ENCODE measurements at places on chromosomes 3 and 15.

DNA sequence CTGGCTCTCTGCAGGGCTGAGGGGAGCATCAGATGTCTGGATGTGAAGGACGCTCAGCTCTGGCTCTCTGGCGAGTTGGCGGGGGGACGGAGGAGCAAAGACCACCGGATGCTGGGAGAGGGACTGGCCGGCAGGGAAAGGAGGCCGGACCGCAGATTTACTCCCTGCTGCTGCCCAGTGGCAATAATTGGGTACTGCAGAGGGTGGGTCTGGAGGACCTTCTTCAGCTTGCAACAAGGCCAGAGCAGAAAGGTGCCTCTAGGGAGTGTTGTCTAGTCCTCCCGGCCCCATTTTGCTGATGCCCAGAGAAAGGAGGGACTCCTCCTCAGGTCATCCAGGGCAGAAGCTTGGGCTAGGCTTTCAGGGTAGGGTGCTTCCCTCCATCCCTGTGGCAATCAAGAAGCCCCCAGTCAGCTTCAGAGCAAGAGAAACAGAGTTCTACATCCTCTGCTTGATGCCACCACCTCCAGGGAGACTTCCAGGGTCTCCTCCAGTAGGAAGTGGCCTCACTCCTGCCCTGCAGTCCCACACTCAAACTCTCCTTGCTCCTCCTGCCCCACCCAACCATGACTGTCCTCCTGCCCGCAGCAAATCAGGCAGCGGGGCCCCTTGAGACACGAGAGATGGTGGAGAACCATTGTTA lies 20.3 kb upstream of the CSPG4 start:
- peak; percentile 72 for DNase-seq

GRCh38 chr3:198081421-198081844 lies 121.4 kb downstream of the LMLN start:
- no peak for DNase-seq

GRCh38 chr3:172461530-172462138 lies 13.4 kb upstream of the GHSR start:
- DNase-seq, result peak; percentile 45

GRCh38 chr3:120741837-120742197 lies 499 bp downstream of the RABL3 start:
- DNase-seq, result peak; percentile 52

GRCh38 chr3:3587647-3587972 lies 211.6 kb upstream of the LRRN1 start:
- DNase-seq, result no peak

DNA sequence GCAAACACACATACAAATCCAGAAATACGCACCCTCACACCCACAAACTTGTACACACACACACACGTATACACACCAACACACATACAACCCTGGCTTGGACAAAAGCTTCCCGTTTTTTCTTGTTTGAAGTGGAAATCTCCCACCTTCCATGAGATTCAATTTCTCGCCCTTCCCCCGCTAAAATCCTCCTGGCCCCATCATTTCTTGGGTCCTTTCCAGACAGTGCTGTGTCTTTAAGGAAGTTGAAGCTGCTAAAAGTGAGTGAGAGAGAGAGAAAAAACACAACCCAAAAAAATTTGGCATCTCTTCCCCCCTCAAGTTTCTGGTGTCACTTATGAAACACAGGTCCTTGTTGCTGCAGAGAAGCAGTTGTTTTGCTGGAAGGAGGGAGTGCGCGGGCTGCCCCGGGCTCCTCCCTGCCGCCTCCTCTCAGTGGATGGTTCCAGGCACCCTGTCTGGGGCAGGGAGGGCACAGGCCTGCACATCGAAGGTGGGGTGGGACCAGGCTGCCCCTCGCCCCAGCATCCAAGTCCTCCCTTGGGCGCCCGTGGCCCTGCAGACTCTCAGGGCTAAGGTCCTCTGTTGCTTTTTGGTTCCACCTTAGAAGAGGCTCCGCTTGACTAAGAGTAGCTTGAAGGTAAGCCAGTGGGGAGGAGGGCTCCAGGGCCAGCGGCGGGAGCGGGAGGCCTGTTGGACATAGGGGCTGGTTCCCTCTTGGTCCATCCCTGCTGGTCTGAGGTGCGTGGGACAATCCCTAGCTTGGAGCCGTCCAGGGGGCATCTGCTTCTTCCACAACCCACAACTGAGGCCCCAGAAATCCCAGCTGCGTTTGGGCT lies at the start of gene ISLR:
Gene ISLR (plus strand): TSS at position 331 of the 839 bp plus-strand sequence. CDS start 1,149 bp downstream, outside the sequence.
- DNase-seq, result peak; percentile 98

- DNase-seq, result no peak
These were observed 27.9 kb upstream of the SLC41A3 start for GRCh38 chr3:126111566-126112475.

DNA sequence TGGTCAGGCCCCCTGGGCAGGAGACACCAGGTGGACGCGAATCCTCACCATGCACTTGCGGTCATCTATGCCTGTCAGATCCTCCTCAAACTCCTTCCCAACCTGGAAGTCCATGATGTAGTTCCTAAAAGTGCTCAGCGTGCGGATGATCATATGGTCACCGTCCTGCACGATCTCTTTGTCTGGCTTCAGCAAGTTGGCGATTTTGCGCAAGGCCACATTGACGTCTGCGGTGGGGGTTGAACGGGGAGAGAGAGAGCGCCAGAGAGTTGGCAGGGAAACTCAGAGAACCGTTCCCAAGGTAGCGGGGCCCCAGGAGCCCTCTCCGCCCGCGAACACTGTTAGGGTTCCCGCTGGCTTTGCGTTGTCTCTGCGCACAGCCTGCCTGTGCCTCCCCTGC lies 809 bp downstream of the RBP1 start:
- DNase-seq, result peak; percentile 79

DNA sequence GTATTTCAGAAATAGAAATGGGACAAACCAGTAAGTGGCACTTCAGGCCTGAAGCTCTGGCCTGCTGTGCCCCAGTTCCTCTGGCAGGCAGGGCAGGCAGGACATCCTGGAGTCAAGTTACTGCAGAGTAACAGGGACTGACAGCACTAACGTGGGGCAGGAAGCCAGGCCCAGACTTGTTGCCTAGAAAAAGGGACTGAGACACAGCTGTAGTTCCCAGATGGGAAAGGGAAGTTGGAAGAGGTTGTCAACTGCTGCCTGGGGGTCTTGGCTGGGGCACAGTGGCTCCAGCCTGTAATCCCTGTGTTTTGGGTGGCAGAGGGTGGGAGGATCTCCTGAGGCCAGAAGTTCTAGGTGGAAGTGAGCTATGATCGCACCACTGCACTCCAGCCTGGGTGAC lies 171.9 kb downstream of the FMN1 start:
- peak; percentile 29 for DNase-seq

- peak; percentile 82 for DNase-seq
These were observed 9.2 kb downstream of the TMPRSS7 start for GRCh38 chr3:112043621-112044201.

DNA sequence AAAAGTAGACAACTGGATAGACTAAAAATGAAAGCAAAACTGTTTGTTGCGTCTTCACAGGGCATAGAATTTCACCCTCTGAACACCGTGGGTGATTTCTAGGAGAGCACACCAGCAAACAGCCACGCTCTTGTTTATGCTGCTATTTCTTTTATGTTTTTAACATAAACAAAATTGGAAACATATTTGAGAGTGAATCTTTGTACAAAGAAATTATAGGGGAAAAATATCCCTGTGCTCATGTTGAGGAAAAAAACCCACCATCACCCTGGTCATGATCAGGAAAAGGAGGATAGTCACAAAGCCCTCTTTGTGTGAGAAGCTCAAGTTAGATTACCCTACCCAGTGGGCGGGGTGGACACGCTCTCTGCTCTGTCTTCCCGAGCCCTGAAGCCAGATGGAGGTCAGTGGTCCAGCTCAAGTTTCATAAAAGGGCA lies 313.3 kb downstream of the SATB1 start:
- peak; percentile 18 for DNase-seq

DNA sequence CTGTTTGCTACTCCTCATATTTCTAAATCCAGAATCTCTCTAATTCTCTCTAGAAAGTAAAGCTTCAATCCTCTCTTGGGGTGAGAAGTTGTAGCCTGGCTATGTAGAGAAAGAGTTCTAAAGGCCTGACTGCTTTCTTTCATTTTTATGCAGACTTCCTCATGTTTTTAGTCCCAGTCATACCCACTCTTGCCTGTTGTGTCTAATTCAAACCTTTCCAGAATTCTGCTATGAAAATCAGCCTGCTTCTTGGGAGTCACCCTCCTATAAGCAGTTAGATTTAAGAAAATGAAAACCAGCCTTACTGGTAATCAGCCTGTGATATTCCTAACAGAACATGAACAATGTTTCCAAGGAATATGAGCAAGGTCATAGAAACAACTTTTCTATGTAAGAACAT lies 14.8 kb upstream of the ZNF639 start:
- DNase-seq, result peak; percentile 17

GRCh38 chr15:91790836-91791235 lies 62.7 kb upstream of the SLCO3A1 start:
- no peak for DNase-seq

DNA sequence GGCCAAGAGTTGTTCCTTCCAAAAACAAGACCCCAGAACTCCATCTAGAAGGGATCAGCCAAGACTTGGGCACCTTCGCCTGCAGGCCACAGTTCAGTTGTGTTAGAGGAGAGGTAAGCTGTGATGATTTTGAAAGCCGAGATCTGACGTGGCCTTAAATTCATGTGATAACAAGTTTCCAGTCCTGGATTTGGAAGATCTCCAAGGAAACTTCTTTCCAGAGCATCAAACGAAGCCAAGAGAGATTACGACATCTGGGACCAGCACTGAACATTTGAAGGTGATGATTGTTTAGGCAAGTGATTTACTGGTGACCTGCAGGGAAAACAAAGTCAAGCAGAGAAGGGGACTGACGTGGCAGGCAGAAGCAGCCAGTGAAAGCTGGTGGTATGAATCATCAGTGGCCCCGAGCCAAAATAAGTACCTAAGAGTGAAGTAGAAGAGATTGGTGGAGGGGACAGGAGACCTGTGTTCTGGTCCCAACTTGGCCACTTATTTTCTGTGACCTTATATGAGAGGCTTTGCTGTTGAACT lies 339.0 kb upstream of the PROK2 start:
- peak; percentile 99 for DNase-seq

DNA sequence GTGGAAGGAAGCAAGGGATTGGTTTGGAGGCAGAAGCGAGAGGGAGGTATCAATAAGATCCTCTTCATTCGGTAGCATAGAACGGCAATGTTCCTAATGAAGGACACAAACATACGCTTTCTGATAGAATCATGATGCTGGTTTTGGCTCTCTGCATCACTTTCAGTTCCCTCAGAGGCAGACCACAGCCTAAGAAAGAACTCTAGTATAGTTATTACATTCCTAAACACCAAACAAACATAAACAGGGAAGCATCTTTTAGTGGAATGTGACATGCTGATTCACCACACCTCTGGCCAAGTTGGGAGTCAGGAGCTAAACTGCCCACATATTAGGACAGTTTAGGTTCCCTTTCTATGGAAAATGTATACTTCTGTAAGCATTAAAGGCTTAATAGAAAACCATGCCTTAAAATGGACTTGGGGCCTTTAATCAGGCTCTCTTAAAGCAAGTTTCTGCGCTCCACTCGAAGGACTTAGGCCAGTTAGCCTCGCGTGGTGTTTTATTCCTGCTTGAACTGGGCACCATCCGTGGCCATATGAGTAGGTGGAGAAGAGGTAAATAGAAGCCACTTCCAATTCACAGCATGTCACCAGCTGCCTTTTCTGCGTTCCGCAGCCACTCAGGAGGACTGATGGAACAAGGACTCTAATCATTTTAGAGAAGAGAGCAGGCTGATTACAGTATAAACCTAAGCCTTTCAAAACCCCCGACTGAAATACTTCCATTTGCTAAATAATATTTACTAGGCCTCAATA lies 53.7 kb downstream of the CD47 start:
- DNase-seq, result no peak

DNA sequence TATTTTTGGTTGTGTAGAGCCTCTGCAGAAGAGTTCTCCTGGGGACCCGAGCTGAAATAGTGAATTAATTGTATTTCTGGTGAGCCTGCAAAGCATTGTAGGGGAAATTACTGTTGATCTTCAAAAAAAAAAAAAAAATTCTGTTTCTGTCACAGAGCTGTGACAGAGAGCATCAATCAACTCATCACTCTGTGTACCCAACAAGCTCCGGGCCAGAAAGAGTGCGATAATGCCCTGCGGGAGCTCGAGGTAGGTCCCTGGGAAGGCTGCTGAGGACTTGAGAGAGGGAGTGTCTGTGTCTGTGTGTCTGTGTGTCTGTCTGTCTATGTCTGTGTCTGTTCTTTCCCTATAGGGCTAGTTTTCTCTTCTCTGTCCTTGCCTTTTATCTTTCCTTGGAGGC lies 294.4 kb upstream of the TPM1 start:
- DNase-seq, result no peak

GRCh38 chr3:43843386-43843785 lies 152.6 kb downstream of the ABHD5 start:
- DNase-seq, result no peak

DNA sequence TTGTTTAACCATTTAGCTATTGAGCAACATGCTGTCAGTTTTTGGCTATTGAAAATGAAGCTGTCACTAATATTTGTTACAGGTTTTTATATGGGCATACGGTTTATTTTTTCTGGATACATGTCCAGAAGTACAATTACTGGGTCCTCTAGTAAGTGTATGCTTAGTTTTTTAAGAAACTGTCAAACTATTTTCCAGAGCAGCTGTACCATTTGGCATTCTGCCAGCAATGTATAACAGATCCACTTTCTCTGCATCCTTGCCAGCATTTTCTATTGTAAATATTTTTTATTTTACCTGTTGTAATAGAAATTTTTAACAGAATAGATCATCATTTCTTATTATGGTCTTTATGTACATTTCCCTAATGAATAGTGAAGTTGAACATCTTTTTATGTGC lies 658.8 kb downstream of the EDEM1 start:
- DNase-seq, result no peak

- DNase-seq, result peak; percentile 24
These were observed 63.2 kb downstream of the AKAP13 start for GRCh38 chr15:85443593-85444087.

GRCh38 chr3:66499881-66500575 lies 794 bp downstream of the LRIG1 start:
- no peak for DNase-seq

- DNase-seq, result no peak
These were observed 52.2 kb upstream of the PCSK6 start for GRCh38 chr15:101541501-101542292.

DNA sequence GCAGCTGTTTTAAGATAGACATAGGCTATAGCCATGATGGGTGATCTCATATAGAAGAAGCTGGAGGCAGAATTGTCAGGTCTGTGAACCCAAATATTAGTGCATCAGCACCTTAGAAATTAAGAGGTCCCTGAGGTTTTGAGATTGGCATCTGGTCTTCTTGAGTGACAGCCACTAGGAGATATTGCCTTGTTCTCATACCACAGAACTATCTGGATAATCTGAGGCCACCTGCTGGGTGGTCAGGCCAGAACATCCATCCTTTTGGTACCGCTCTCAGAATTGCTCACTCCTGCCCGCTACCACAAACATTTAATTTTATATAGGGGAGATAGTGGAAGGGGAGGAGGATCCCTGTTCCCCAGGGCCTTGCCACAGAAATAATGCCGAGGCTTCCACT lies 210.6 kb upstream of the ZPLD1 start:
- DNase-seq, result peak; percentile 36
